ENCODE measurements at places on chromosomes 7 and 10. TPM values are rescaled to one million over a fixed set of nuclear protein-coding genes. Genes with fewer than 3 reads are reported as not detected.

- no peak for DNase-seq
Observed at GRCh38 chr10:101234333-101234732, 5.1 kb upstream of the LBX1 start.

GRCh38 chr10:125691160-125691981, 8.4 kb upstream of the TEX36 start:
- DNase-seq = no peak

The GIMAP7 gene
- not detected for total RNA-seq

GRCh38 chr10:78996792-78997129, 72.0 kb upstream of the ZMIZ1 start:
- no peak for DNase-seq

The GRID1 gene
- 0.33 TPM for total RNA-seq

The HIBADH gene
- 88.7 TPM for total RNA-seq

- DNase-seq = no peak
Observed at GRCh38 chr7:3134745-3135144, 91.1 kb upstream of the CARD11 start.

Data from fibroblast of lung (primary cell).